RPMI8226 (cell line): ENCODE measurements at places on chromosomes 2 and 18.

- DNase-seq: peak; percentile 44
These were observed 26.9 kb upstream of the INSIG2 start for GRCh38 chr2:118061135-118061955.

DNA sequence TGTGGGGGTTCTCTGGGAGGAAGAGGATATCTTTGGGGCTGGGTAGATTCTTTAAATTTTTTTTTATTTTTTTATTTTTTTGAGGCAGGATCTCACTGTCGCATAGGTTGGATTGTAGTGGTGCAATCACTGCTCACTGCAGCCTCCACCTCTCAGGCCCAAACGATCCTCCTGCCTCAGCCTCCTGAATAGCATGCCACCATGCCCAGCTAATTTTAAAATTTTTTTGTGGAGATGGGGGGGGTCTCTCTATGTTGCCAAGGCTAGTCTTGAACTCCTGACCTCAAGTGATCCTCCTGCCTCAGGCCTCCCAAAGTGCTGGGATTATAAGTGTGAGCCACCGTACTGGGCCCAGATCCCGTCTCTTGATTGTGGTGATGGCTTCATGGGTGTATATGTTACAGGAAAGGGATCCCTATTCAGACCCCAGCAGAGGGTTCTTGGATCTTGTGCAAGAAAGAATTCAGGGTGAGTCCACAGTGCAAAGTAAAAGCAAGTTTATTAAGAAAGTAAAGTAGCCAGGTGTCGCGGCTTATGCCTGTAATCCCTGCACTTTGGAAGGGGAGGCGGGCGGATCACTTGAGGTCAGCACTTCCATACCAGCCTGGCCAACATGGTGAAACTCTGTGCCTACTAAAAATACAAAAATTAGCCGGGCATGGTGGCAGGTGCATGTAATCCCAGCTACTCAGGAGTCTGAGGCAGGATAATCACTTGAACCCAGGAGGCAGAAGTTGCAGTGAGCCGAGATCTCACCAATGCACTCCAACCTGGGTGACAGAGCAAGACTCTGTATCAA lies 2.0 kb upstream of the C2orf68 start:
- no peak for DNase-seq

DNA sequence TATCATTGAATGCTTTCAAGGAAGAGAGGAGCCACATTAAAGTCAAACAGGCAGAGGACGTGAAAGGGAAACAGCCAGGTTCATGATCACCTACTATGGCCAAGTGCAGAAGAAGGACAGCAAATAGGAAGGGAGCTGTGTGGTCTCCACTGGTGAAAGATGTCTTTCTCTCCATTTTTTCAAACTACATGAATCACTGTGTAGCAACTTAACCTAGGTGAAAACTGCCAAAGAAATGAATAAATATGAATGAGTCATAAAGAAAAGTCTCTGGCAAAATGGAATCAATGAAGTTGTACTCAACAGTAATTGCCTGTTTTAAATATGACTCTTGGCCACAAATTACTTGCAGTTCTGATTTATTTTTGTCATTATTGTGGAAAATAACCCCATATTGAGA lies 452.6 kb upstream of the PKDCC start:
- DNase-seq: no peak

GRCh38 chr2:98736464-98736889 lies 5.5 kb upstream of the MGAT4A start:
- DNase-seq: peak; percentile 48

- DNase-seq: no peak
These were observed 2.8 kb upstream of the ECEL1 start for GRCh38 chr2:232490221-232491138.

GRCh38 chr18:74154716-74155115 lies 6.4 kb downstream of the TIMM21 start:
- DNase-seq: no peak

DNA sequence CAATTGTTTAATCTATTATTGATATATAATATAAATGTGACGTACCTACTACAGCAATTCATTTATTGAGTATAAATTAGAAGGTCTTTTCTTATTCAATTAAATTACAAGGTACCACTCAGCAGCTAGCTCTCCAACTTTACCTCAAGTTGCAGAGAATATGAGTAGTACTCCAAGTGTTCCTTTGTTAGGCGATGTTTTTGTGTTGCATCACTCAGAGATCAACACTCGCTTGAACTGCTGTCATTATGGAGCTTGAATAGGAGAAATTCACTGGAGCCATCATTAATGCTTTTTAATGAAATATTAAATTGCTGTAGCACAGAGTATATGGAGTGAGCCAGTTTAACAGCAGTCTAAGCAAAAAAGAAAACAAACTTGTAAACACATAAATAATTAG lies 320.0 kb downstream of the FSIP2 start:
- no peak for DNase-seq

GRCh38 chr2:108412995-108413710 lies 35.4 kb downstream of the SULT1C4 start:
- no peak for DNase-seq

- DNase-seq: no peak
These were observed 8.9 kb upstream of the ID2 start for GRCh38 chr2:8672940-8673339.

DNA sequence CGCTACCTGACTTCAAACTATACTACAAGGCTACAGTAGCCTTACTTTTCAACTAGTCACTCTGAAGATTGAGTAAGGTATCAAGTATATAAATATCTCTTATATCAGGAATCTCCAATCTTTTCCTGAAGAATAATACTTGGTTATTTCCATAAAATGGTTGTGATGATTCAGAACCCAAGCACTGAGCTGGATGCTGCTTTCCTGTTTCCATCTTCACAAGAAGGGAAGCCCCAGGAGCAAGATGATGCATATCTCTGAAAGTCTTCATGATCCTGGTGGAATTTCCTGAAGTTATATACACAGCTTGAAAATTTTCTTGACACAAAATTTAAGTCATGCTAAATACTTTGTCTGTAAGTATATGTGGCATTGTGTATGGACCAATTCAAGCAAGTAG lies 243.9 kb upstream of the TANK start:
- DNase-seq: no peak
